ENCODE measurements at places on chromosomes 4 and X.
A peak's percentile ranks its signal among the peaks of the same experiment; 100 is the strongest.

GRCh38 chr4:170773709-170774273 lies 684.0 kb upstream of the AADAT start:
- DNase-seq = peak; percentile 75

DNA sequence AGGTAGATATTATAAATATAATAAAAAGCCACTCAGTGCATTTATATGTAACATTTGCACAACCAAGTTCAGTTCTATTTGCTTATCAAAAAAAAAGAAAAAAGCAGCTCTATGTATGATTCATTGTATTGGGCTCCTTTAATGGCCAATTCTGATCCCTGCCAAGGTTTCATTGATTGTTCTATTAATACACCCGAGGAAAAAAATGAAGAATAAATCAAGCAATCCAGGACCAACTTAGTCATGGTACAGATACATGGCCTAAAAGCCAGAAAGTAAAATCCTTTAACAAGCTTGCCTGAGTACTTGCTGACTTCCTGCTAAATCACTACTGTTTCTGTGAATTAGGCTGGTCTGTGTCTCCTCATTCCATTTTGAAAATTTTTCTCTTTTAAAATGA lies 77.6 kb upstream of the PCDH7 start:
- DNase-seq = no peak

- DNase-seq = no peak
These were observed 225.7 kb upstream of the PSAPL1 start for GRCh38 chr4:7660176-7661039.

GRCh38 chr4:8290701-8290970 lies 21.1 kb downstream of the HTRA3 start:
- no peak for DNase-seq

GRCh38 chrX:64093761-64094160 lies 111.7 kb downstream of the AMER1 start:
- DNase-seq = peak; percentile 51

GRCh38 chrX:45077748-45078424 lies 122.8 kb downstream of the DIPK2B start:
- no peak for DNase-seq

DNA sequence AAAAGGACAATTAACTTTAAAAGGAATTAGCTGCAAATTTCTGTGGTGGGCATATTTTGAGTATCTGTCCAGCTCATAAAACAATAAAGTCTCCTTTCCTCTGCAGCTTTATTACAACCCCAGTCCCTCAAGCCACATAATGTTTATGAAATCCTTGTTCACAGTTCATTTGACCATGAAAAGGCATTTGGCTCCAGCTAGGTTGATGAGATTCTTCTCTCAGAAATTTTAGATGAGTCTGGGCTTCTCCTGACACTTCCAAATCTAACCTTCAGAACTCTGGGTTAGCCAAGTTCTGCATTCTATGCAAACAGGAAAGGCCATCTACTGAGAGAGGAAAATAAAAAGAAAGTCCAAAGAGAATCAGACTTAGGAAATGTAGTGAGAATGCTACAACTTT lies 156.8 kb downstream of the GRXCR1 start:
- no peak for DNase-seq
